ENCODE measurements at places on chromosomes 3 and 15. TPM values are rescaled to one million over a fixed set of nuclear protein-coding genes. Genes with fewer than 3 reads are reported as not detected.

Gene FHIT
- total RNA-seq: 6.3 TPM

Gene CGNL1
- total RNA-seq: 0.07 TPM

- DNase-seq: no peak
These were observed 116.7 kb downstream of the NR1I2 start for GRCh38 chr3:119898478-119899191.

Gene NAALADL2
- not detected for total RNA-seq

- DNase-seq: no peak
These were observed 103.5 kb downstream of the SEMA6D start for GRCh38 chr15:47820747-47821319.

Gene UNC13C
- not detected for total RNA-seq

Gene PYGO1
- 0.07 TPM for total RNA-seq

Data from K562 (cell line).